ENCODE measurements at places on chromosomes 6 and 20.
A peak's percentile ranks its signal among the peaks of the same experiment; 100 is the strongest.

DNA sequence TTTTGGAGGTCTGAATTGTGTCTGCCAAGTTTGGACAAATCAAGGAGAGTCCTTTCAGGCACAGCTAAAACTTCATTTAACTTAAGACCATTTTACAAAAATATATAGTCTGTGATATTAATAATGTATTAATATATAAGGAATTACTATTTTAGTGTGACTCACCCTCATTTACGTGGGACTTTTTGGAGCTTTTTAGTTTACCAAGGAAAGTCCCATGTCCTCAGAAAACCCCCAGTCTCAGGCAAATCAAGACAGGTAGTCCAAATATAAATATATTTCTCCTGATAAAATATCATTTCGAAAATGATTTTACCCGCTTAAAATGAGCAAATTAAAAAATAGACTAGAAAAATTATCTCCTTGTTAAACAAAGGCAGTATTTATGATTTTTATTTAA lies 479.0 kb downstream of the PKHD1 start:
- no peak for DNase-seq

DNA sequence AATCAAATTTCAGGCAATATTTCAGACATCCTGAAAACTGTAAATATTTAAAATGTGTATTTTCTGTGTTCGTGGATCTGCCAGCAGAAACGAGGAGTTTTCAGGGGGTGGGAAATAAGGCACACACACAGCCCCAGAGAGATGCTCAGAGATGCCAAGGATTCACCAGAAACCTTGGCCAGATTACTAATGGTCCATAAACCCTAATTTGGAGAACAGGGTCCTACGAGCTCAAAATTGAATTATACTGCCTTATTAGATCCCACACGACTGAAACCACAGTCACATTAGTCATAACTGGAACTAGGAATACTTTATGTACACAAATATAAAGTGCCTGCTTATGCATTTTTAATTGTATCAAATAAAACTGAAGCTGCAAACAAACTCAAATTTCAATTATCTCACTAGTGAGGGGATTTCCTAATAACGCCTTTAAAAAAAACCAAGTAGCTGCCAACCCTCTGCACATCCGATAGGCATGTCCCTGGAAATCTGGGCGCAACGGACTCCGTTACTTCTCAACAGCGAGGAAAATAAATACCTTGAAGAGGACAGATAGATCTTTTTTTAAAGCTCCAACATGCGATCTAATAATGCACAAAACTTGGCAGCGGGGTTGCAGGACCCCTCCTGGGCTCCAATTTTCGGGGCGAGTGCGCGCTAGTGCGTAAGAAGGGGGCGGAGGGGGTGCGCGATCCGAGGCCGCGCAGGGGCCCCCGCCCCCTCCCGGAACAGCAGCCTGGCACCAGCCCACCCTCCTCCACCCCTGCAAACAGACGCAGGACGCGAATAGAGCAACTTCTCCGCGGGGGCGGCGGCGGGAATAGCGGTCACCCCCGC lies 897 bp downstream of the CHD6 start:
- peak; percentile 12 for DNase-seq

DNA sequence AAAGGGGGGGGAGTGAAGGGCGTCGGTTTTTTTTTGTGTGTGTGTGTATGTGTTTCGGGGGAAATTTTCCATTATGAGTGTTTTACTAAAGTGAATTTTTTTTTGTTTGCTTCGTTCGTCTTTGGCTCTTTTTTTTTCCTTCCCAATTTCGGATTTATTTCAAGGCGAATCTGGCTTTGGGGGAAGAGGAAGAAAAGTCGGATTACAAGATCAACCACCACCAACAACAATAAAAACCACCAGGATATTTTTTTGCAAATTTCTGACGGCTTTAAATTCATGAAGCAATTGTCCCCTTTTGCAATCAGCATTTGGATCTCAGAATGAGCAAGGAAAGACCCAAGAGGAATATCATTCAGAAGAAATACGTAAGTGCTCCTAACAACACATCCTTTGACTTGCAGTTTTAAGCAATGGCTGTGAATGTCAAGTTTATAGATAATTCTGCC lies 372 bp downstream of the JARID2 start:
- DNase-seq, result no peak

- no peak for DNase-seq
These were observed 35.5 kb upstream of the GJA1 start for GRCh38 chr6:121399966-121400365.

DNA sequence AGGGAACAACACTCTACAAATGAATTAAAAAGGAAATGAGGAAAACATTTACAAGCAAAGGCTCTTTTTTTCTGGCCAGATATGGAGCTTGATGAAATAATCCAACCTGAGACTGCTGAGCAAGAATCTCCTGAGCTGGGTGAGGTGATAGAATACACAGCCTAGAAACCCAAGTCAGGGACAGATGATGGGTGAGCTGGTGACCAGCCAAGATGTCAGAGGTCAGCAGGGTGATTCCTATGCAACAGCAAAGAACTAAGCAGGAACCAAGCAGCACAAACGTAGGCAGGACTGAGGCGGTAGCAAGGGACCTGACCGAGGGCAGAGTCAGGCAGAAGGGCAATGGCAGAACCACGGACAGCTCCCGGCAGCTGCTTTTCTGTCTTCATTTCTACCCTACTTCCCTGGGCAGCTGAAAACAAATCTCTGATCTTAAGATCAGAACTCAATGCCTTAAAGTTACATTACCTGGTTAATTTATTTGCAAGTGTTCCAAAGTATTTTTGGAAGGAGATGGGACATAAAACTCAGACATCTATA lies 75.1 kb downstream of the CDC40 start:
- DNase-seq, result no peak

GRCh38 chr6:8080362-8081151 lies 16.4 kb upstream of the BLOC1S5 start:
- no peak for DNase-seq

DNA sequence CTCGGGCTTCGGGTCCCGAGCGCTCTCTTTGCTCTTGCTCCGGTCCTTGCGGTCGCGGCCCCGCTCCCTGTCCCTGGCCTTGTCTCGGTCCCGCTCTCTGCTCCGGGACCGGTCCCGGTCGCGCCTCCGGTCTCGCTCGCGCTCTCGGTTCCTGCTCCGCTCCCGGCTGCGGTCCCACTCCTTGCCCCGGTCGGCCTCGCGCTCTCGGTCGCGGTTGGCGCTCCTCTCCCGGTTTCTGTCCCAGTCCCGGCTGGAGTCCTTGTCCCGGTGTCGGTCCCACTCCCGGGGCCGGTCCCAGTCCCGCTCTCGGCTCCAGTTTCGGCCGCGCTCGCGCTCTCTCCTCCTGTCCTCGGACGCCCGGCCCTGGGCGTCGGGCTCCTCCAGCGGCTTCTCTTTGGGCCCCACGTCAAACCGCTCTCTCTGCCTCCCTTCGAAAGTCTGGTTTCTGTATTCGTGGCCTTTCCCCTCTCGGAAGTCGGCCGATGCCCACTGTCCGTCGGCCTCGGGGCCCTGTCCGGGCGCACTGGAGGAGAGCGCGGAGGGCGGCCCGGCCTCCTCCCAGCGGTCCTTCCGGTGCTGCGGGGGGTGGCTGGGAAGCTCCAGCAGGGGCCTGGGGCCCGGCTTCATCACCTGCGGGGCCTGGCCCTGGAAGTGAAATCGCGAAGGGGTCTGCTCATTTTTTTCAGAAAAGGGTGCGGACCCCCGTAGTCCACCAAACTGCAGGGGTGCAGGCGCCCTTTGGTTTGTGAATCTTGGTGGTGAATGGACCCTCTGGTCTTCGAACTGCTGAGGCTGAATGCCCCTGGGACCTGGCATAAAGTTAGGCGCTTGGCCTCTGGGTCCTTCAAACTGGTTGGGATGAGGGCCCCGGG lies 17.9 kb upstream of the TCFL5 start:
- DNase-seq, result no peak

DNA sequence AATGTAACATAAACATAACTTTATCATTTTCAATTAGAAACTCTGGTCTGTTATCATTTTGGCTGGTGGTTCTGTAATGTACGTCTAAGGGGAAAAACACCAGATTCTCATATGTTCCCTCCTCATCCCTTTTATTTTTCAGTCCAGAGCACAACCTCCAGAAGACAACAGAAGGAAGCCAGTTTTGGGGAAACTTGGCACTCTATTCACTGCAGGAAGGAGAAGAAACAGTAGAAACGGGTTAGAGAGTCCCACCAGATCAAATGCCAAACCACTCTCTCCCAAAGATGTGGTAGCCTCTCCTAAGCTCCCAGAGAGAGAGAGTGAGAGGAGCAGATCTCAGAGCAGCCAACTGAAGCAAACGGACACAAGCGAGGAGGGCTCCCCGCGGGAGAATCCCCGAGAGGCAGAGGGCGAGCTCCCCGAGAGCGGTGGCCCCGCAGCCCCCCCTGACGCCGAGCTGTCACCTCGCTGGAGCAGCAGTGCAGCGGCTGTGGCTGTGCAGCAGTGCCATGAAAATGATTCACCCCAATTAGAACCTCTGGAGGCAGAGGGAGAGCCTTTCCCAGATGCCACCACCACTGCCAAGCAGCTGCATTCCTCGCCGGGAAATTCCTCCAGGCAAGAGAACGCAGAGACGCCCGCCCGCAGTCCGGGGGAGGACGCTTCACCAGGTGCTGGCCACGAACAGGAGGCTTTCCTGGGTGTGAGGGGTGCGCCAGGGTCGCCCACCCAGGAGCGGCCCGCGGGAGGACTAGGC lies 117.8 kb downstream of the RTN4IP1 start:
- no peak for DNase-seq

GRCh38 chr6:41697861-41698781 lies 37.3 kb downstream of the TFEB start:
- DNase-seq, result no peak

DNA sequence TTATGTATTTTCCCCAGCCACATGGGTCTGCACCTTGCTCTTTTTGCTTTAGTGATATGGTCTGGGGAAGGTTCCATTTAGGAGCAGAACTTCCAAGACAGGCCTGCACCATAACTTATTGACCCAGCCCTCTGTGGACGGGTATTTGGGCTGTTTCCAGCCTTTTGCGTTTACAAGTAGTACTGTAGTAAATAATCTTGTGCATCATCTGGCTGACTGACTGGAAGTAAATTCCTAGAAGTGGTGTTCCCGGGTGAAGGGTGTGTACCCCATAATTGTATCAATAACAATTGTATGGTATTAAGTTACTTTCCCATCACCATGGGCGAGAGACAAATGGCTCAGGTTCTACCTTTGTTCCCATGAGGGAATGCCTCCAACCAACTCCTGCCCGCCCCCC lies 31.6 kb downstream of the SPDEF start:
- DNase-seq, result no peak

- DNase-seq, result no peak
These were observed 31.2 kb upstream of the HBS1L start for GRCh38 chr6:135085700-135086413.

DNA sequence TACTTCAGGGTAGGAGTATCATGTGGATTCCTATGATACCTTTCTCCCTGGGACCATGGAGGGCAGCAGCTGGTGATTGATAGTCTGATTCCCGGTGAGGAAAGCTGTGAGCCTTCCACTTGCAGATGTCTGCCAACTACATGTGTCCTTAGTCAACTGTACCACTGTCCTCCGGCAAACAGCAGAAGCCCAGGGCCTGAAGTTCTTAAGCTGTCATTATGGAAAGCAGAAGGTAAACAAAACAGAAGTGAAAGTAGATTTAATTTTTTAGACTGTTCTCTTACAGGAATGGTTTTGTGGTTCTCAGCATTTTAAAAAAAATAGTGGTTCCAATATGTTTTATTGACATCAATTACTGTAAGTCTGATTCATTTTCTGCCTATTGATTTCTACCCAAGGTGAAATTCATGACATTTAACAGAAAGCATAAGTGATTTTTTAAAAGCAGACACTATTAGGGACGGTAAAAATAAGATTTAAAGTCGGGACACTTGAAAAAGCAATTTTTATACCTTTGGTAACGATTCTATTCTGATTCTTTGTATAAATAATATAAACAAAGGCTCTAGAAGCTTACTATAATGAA lies 36.6 kb downstream of the PTPN1 start:
- no peak for DNase-seq

DNA sequence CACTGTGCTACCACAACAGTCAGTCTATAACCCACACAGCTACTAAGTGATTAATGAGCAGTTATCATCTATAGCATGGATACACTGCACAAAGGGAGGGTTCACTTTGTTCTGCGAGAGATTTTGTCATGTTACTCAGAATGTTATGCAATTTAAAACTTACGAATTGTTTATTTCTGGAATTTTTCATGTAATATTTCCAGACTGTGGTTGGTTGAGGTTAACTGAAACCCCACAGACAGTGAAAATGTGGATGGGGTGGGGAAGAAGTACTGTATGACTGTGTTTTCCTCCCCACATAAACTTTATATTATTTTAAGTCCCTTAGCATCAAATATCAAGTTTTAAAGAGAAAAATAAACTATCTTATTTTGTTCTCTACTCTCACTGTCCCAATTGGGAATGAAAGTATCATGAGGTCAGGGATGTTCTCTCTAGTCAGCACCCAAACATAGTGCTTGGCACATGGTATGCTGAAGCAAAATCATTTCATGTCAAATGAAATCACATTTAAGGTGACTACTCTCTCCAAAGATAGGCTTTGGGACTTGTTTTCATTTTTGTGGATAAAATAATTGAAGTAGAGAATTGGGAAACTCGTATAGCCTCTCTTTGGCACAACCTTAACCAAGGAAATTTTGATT lies 25.4 kb downstream of the DOP1A start:
- no peak for DNase-seq

- no peak for DNase-seq
These were observed 51.2 kb downstream of the MACROD2 start for GRCh38 chr20:14046534-14046933.
